SK-N-MC (cell line): ENCODE measurements at places on chromosomes 5 and 9.

DNA sequence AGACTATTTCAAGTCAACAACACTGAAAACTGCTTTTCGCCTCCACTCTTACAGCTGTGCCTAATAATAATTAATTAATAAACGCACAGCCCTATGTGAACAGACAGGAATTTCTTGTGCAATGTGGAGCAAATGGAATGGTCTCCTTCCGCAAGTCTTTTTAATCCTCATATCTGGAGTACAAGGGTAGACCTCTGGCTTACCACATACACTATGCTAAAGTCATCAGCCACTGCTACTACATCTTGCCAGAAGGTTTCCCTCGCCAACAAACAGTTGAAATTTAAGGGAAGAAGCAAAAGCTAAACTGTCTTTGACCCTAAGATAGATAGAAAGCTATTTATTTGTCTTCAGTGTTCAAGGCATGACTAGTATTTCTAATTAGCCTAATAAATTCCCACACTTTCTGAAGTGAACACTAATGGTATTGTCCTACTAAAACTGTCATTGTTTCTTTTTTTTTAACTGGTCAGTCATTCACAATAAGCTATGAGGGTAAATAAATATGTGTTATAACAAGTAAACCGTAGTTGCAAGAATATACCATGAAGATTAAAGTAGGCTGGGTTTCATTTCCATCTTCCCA is 63.9 kb downstream of the GOLPH3 start:
- no peak for DNase-seq

DNA sequence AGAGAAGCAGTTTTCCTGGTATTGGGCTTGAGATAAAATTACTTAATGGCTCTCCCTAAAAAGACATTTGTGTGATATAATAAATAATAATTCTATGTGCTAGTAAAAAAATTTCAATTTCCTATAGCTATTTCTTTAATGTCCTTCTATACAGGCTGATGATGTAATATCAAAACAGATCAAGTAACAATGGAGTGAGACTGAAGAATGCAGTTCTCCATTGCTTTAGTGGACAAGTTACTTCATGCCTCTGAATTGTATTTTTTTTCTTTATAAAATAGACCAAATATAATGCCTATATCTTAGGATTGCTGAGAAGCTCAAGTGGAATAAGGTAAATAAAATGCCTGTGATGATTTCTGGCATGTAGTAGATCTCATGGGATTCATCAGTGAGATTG is 35.6 kb upstream of the NEURL1B start:
- DNase-seq, result no peak

DNA sequence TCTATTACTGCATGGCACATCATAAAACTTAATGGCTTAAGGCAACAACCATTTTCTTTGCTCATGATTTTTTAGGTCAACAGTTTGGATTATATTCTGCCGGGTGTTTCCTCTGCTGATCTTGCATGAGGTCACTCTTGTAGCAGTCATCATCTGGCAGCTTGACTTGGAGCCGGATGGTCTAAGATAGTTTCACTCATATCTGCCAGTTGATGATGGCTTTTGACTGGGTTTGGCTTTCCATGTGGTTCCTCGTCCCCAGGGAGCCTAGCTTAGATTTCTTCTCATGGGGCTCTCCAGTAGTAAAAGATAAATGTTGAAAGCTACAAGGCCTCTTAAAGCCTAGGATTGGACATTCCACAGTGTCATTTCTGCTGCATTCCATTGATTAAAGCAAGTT is 27.4 kb downstream of the LNPEP start:
- no peak for DNase-seq

DNA sequence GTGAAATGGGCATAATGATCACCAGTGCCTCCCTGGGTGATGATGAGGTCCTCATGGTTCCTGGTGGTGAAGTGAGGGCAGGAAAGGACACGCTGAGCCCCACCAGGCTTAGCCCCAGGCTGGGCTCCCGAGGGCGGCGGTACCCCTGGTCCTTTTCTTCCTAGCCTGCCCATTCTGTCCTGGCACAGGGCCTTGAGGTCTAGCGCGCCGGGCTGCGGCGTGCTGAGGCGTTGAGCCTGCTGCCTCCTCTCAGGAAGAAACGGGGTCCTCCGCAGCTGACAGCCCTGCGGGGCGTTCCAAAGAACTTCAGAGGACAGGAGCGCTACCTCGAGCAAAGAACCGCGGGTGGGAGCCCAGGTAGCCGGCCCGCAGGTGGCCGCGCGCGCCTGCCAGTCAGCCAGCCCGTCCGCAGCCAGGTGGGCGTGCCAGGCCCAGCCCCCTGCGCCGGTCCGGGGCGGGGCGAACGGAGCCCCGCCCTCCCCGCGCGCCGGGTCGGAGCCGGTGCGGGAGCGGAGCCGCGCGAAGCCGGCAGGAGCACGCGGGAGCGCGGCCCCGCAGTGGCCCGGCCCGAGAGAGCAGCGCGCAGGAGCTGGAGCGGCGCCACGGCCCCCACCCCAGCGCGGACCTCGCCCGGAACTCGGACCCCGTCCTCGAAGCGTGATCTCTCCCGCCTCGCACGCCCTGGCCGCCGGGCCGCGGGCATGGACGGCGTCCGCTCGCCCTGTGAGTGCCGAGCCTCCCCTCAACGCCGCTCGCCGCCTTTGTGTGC is at the start of gene WNK2:
WNK2 (plus strand) TSS at position 477 of the 769 bp plus-strand sequence. CDS start 791 bp downstream, outside the sequence.
- DNase-seq, result no peak

DNA sequence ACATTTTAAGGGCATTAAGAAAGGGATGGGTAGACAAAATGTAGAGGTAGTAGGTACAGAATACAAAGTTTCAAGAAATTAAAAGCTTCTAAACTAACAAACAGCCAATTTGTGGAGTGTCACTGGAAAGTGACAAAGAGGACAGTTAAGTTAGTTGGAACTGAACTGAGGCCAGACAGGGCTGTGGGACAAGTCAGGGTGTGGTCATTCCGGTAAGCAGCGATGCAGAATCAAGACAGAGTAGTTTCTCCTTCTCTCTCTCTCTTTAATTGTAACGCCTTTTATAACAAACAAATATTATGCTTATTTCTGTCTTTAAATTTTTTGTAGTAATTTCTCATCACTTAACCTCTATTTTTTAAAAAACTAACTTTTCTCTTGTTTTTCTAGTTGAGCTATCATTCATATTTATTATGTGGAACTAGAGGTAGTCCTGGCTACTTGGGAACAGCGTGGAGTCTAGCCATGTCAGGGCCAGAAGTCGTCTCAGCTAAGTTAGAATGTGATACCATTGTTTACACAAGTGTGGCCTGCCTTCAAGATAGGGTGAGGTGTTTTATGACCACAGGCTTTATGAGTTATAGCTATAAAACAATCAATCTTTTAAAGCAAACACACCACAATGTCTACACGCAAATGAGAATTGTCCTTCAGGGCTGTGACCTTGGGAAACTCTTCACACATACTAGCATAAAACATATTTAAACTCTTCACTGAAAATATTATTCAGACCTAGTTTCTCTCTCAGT is 115.3 kb upstream of the CDKN2B start:
- DNase-seq, result no peak
